ENCODE measurements at places on chromosomes 4 and X.

DNA sequence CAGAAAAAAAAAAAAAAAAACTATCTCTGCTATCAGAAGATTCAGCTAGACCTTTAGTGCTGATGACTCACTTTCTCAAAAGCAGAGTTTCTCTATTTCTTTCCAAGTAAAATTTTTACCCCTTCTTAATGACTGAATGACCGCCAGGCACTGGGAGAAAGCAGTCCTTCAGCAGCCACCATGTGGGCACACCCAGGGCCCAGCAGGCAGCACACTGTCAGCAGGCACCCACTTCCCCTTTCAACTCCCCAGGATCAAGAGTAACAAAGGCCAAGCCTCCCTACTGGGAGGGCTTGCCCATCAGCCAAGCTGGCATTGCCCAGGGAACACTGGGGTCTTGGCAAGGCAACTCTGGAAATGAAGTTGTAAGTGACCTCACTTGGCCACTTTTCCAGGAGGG is 201.9 kb upstream of the MAMLD1 start:
- DNase-seq: no peak

GRCh38 chrX:9196961-9197640 is 163.2 kb upstream of the FAM9B start:
- no peak for DNase-seq

- DNase-seq: no peak
Measured at GRCh38 chr4:152062936-152063620, 302.3 kb upstream of the GATB start.

- DNase-seq: no peak
Measured at GRCh38 chr4:19823781-19824180, 427.9 kb upstream of the SLIT2 start.

DNA sequence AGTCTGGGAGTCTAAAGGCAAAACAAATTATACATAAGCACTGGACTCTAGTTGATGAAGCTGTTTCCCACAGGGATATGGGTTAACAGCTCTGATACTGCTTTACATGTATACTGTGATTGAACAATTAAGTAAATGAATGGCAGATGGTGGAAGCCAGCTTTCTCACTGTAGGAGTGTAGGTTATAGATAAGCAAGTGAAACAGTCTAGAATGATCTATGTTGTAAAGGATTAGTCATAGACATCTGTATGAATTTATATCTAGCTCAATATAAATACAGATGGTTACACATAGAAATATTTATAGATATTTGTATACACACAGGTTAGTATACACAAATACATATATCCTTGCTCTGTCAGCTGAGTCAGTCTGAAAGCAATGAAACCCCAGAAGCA is 276.1 kb downstream of the PPARGC1A start:
- DNase-seq: no peak

- no peak for DNase-seq
Measured at GRCh38 chrX:1488141-1488540, 35.4 kb upstream of the ASMTL start.

DNA sequence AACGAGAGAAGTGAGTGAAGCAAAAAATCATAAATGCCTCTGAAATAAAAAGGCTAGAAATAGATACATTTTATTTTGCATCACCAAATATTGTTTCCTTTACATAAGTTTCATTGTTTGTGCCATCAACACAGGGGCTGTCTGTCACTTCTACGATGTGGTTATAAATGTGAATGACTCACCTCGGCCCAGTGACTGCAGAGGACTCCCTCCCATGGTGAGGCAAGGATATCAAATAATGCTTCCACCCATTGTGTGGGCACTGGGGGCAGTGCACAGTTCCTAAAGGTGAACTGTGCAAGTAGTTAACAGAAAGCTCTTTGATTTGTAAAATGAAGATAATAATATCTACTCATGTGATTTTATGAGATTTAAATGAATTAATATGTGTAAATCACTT is 230.3 kb upstream of the NEIL3 start:
- no peak for DNase-seq

DNA sequence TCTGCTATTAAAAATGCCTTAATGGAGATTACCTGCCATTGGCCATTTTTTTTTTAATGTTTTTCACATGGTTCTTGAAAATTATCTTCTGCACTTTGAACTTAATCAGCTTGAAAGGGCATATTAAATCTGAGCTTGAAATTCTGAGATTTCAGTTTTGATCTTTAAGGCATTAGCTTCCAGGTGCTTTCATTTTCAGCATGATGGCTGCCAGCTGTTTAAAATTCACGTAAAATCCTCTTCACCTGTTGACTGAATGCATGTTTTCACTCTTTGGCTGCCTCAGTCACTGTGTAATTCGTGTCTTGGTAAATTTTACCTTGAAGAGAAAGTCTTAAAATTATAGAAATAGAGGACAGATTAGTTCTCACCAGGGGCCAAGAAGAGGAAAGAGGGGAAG is 39.6 kb downstream of the SMAD1 start:
- DNase-seq: no peak

DNA sequence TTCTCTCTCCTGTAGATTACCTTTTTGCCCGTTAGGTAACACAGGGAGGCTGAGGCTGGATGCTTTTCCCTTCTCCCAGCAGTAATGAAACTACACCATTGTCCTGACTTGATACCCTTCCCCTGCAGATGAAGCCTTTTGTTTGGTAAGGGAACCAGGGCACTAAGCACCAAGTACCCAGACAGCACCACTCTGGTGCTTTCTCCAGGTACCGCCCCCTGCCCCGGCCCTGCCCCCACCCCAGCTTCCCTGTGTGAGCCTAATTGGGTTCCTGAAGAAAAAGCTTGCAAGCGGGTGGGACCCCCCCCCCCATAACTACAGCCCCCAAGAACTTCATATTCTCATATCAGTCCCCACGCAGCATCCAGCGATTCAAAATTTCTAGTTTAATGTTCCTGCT is 79.8 kb downstream of the JADE3 start:
- no peak for DNase-seq

DNA sequence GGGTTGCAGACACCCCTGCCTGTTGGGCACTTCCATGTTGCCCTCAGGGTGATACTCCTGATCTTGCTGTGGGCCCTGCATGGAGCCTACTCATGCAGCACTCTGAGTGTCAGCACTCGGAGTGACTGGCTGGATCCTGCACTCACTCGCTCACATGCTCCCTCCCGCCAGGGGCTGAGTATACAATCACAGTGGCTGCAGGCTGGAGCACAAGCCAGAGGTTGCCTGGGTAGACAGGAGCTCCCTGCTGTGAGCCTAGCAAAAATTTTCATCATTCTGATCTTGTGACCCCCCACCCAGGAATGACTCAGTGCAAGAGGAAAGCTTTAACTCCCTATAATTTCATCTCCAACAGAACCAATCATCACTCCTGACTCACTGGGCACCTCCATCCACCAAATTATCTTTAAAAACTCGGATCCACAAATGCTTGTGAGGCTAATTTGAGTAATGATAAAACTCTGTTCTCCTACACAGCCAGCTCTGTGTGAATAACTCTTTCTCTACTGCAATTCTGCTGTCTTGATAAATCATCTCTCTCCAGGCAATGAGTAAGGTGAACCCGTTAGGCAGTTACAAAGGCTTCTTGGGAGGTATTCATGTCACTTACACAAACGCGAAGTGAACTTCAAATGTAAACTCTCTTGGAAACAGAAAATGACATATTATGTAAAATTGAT is 1180.8 kb upstream of the PABPC4L start:
- no peak for DNase-seq

DNA sequence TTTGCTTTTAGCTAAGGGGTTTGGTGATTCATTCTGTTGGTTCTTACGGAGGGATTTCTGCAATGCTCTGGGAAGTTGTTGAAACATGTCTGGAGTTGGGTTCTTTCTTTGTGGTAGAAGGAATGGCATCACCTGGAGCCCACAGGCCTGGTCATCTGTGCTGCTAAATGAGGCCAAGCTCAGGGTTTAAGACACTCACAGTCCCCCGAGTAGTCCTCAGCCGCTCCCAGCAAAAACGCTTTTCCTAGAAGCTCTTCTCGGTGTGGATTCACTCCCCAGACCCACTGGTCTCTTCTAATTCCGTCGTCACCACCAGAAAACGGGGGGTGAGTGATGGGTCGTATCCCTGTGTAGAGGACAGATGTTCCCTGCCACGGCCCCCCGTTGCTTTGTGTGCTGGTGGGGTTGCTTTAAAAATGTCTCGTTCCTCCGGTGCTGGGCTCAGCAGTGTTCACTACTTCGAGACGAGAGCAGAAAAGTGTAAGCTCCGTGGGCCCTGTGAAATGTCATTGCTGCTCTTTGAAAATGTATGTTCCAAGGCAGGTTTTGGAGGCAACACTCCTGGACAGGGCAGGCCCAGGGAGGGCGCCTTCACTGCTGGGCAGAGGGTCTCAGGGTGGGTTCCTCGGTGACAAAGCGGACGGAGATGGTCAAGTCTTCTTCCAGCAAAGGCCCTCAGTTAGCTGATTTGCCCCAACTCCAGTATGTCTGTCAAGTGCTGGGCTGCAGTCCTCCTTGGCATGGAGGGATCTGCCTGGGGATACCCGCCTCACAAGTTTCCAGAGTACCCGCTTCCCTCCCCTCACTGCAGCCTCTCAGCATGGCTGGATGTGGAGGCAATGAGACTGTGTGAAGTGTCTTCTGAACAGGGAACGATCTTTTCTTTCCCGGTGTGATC is 37.3 kb downstream of the PSAPL1 start:
- no peak for DNase-seq

GRCh38 chr4:17018013-17018412 is 119.6 kb upstream of the LDB2 start:
- no peak for DNase-seq

- no peak for DNase-seq
Measured at GRCh38 chr4:187558391-187558790, 437.2 kb upstream of the ZFP42 start.

DNA sequence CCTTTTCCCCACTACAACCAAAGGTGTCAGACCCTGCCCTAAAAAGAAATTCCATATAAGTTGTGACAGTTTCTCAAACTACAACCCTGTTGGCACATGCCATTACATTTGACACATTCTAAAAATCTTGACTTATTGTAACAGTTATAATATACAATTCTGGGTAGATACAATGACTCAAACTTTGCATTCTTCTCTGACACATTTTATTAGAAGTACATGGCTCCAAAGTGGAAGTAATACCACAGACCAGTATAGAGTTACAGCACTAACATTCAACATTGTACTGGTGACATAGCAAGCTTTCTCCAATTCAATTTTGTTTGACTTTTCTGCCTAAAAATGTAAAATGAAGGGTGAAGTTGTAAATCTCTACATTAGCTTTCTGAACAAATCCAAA is 196.6 kb upstream of the ETNPPL start:
- no peak for DNase-seq

DNA sequence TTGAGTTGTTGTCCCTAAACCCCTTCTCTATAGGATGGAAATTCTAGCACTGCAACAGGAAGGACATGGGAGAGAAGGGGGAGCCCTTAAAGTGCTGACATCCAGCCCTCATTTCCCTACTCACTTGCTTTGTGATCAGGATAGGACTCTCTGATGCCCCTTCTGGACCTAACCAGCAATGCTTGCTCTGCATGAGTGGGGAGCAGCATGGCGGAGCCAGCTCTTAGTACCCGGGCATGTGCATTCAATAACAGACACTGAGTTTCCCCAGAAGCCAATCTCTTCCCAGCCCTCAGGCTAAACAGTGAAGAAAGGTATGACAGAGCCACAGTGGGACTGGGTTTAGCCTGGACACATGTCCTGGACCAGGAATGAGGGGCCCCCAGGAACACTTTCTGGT is 14.0 kb downstream of the SOD3 start:
- no peak for DNase-seq

- DNase-seq: peak; percentile 80
Measured at GRCh38 chr4:101102114-101102742, 245.1 kb downstream of the PPP3CA start.

- DNase-seq: no peak
Measured at GRCh38 chrX:149021159-149021558, 483.9 kb downstream of the IDS start.

- no peak for DNase-seq
Measured at GRCh38 chrX:84735025-84735424, 232.8 kb upstream of the HDX start.

DNA sequence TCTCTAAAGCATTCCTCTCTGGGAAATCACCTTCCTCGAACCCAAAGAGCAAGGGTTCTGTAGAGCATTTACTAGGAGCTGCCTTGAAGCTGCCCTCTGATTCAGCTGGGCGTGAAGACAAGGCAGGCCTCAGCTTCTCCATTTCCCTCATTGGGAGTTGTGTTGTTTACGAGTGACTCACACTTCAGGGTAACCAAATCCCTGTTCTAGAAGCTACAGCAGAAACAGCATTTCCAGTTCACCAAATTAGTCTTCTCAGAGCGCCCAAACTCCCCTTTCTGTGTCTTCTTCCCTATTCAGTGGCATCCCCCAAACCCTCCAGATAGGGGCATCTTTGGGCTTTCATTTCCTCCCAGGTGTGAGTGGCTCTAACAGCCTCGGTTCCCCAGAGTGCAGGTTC is 863 bp upstream of the XPNPEP2 start:
- no peak for DNase-seq

DNA sequence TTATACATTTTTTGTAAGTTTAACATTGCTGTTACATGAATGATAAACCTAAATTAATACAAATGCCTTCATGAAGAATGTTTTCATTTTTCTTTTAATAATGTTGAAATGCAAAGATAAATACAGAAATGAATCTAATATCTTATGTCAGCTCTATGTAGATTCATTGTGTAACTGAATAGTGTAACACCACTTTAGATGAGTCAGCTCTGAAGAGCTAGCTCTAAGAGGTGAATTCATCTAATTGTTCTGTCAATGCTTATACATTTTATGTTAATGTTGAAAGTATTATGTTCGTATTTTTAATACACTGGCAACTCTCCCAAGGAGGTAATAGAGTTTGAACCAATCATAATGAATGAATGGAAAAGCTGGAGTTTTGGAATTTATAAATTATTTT is 146.9 kb upstream of the FMR1 start:
- no peak for DNase-seq

- DNase-seq: no peak
Measured at GRCh38 chr4:144189121-144189520, 48.6 kb upstream of the GYPA start.

GRCh38 chrX:111402344-111402743 is 9.6 kb downstream of the DCX start:
- no peak for DNase-seq

DNA sequence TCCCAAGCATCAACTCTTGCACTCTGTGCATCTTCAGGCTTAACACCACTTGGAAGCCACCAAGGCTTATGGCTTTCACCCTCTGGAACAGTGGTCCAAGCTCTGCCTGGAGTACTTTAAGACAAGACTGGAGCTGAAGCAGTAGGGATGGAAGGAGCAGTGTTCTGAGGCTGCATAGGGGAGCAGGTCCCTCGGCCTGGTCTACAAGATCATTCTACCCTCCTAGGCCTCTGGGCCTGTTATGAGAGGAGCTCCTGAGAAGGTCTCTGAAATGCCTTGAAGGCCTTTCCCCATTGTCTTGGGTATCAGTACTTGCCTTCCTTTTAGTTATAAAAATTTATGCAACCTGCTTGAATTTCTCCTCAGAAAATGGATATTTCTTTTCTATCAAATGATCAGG is 286.7 kb downstream of the CPXCR1 start:
- no peak for DNase-seq

- DNase-seq: no peak
Measured at GRCh38 chr4:37663552-37663951, 22.6 kb downstream of the RELL1 start.

GRCh38 chr4:168028970-168029597 is 63.3 kb upstream of the ANXA10 start:
- no peak for DNase-seq

Measured in AG09309 (cell line).